ENCODE measurements at places on chromosomes 16 and 17.

DNA sequence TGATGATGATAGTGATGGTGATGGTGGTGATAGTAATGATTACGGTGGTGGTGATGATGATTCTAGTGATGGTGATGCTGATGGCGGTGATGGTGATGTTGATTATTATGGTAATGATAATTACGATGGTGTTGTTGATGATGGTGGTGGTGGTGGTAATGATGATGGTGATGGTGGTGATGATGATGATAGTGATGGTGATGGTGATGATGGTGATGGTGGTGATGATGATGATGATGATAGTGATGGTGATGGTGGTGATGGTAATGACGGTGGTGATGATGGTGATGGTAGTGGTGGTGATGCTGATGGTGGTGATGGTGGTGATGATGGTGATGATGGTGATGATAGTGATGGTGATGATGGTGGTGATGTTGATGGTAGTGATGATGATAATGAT, 370.0 kb downstream of the CDH13 start:
- DNase-seq, result no peak

- DNase-seq, result no peak
Observed at GRCh38 chr17:66781135-66781534, 53.8 kb upstream of the CACNG5 start.

- DNase-seq, result no peak
Observed at GRCh38 chr16:57589374-57589773, 39.1 kb upstream of the ADGRG1 start.

GRCh38 chr16:3059041-3059722, 6.3 kb upstream of the IL32 start:
- DNase-seq, result peak; percentile 65

DNA sequence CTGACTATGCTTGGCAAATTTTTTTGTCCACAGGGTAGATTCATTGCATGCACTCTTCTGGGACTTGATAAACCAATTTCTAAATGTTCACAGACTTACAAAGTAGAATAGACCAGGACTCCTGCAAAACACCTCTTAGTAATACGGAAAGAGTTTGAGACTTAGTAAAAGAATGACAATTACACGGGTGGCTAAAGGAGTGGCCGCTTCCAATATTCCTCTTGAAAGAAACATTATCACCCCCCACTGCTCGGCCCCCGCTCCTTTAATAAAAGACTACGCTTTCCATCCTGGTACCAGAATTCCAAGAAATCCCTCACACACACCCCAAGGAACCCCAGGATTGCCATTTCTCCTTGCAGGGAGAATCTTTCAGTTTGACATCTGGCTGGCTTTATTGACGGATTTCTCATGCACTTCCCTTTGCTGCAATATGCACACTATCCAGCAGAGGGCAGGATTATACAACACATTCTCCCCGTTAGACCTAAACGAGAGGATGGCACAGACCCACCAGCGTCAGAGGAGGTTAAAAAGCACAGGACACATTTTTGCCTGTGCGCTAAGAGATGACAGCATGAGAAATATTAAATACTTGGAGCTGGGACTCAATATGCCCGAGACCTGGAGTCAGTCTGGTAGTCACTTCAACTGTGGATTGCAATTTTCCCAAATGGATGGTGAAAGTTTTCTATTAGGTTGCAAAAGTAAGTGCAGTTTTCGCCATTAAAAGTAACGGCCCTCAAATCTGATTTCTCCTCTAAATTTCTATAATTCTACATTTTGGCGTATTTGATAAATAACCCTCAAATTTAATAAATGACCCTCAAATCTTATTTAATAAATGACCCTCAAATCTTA, 46.6 kb upstream of the NUDT7 start:
- peak; percentile 52 for DNase-seq

- no peak for DNase-seq
Observed at GRCh38 chr16:19861811-19862327, 22.8 kb downstream of the GPRC5B start.

GRCh38 chr16:31088459-31089183, at the start of gene PRSS53:
TSS of gene PRSS53 (minus strand) at chr16:31088943. CDS start at chr16:31088809, 134 bp downstream.
- DNase-seq, result no peak

- DNase-seq, result no peak
Observed at GRCh38 chr16:66515596-66516508, 34.1 kb downstream of the TK2 start.

DNA sequence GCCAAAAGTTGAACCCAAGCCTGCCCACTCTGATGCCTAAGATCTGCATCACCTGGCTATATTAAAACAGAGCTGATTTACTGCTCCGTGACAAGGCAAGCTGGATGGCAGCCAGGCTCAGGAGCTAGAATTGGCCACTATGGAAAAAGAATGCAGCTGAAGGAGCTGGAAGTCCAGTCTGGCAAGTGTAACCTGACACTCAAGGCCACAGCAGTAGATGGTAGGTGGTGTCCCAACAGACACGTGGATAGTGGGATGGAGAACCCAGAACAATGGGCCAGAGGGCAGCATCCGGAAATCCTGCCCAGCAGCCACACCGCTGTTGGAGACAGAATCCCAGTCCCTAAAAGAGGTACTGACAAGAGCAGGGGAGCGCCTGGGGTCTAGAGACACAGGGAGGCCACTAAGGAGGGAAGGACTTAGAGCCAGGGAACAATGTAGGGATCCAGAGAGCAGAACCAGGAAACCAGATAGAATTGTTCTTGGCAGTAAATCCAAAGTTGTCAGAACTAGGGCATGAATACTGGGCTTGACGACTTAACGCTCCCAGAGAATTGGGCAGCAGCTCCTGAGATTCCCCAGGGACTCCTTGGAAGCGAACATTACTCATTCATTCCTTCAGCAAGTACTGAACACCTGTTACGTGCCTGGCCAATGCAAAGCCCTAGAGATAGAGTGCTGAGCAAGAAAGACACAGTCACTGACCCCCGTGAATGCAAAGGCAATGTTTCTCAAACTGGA, 85.7 kb downstream of the CDYL2 start:
- no peak for DNase-seq

- DNase-seq, result no peak
Observed at GRCh38 chr16:85833219-85833920, 33.9 kb downstream of the COX4I1 start.

- DNase-seq, result no peak
Observed at GRCh38 chr17:17453088-17453487, 23.7 kb upstream of the MED9 start.

DNA sequence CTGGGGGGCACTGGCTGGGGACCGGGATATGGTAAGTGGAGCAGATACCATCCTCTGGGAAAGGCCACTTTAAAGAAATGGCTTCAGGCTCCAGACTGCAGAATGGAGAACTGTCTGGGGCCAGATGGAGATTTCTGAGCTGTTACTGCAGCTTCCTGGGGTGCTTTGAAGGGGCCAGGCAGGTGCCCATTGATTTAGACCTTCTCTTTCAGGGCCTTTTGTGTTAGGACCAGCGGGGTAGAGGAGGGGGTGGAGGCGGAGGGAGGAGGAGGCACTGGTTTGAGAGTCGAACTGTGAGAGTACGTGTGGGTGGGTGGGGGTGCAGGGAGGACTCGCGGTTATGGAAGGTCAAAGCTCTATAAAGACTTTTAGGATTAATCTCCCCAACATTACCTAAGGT, 11.4 kb downstream of the NECAB2 start:
- DNase-seq, result no peak

- no peak for DNase-seq
Observed at GRCh38 chr16:2037115-2037514, 10.4 kb downstream of the NHERF2 start.

GRCh38 chr17:1995907-1996799, 29.0 kb downstream of the RTN4RL1 start:
- no peak for DNase-seq

DNA sequence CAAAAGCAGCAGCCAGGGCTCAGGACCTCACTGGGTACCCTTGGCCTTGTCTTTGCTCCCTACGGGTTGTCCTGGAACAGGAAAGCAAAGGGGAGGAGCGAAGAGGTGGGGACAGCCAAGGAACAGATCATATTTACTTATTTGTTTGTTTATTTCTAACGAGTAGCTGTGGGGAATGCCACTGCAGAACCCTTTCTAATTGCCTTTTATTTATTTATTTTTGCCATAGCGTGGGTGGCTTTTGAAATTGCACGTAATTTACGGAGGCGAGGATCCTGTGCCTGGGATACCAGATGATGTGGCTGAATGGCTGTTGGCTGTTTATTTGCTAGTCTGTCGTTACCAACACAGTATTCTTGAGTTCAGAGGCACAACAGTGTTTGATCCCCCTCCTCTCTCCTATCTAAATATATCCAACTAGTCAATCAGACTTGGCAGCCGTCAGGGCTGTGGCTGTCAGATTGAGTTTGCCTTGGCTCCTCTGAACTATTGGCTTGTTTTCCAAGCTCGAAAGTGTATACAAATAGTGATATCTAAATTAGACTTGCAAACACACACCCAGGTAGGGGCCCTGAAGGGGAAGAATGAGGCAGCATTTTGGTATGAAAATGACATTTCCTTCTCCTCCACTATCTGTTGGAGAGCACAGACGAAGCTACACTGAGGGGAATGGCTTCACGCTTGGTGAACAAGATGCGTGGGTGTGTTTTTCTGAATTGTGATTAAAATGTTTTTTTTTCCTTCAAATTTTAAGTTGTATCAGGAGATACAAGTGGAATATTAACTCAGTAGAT, 110.4 kb downstream of the MSI2 start:
- DNase-seq, result no peak

DNA sequence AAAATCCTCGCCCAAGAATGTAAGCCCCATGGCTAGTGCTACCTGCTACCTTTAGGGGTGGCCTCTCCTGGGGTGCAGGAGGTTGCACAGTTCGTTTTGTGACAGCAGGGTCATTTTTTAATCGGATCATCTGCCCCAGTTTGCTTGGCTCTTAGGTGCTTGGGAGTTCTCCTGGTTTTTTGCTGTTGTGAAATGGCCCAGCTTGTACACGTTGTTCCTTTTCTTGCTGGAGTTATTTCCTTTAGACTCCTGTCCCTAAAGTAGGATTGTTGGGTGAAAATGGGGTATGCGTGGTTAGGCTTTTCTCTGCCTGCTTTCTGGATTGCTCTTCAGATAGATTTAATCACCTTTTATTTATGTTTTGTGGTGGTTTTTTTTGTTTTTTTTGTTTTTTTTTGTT, 25.8 kb downstream of the ABCC1 start:
- DNase-seq, result no peak

GRCh38 chr16:79468121-79468552, 132.4 kb downstream of the MAF start:
- no peak for DNase-seq

GRCh38 chr17:78307887-78308638, 51.8 kb downstream of the SOCS3 start:
- no peak for DNase-seq

DNA sequence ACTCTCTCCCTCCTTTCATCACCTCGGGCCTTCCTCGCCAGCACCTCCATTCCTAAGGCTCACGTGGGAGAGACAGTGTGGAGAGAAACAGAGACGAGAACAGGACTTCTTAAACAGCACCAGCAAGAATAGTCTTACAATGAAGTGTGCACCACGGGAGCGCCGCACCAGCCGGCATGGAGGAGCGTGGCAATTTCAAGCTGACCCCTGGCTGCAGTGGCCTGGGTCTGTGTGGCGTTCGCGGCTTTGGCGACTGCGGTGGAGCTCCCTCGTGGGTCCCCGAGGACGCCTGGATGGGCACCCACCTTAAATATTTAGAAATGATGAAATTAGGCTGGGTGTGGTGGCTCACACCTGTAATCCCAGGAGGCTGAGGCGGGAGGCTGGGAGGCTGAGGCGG, 20.5 kb upstream of the MED9 start:
- no peak for DNase-seq

- DNase-seq, result no peak
Observed at GRCh38 chr16:57486858-57487834, 853 bp upstream of the DOK4 start.

DNA sequence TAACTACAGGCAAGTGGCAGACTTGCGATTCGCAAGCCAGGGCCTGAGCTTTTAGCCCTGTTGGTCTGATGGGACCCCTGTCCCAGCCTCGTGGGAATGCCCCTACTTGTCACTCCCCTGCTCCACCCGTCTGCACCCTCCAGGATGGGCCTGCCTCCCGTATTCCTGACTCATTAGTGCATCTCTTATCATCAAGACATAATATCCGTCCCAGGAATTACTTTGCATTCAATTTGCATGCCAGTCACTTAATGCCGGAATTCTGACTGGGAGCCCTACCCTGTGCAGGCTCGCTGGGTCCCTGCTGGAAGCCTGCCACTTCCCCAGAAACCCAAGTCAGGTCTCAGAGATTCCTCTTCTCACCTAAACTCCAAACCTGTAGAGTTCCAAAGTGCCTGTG, 3.3 kb downstream of the PRSS53 start:
- no peak for DNase-seq

DNA sequence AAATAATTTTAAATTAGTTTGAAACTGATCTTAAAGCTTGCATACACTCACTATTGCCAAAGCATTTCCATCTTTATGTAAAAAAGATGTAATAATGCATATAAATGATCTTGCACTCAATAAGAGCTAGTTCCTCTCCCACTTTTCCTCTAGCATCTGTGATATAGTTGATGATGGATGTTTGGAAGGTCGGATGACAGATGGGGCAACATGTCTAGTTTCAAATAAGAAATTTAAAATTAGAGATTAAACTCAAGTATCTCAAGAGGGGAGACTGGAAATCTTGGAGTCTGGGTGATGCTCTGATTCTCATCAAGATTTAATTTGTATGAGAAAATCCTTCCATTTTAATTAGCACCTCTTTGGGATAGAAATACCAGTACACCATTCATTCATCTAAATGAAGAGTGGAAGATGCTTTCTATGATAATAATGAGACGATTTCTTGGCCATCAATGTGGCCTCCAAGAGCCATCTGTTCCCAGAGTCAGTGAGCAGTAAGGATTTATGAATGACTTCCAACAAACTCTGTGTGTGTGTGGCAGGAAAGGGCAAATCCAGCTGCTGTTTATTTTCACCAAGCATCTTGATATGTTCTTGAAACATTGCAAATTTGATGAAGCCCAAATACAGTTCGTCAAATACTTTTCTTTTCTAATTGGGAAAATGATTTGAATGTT, 616.3 kb upstream of the CDH8 start:
- DNase-seq, result no peak

GRCh38 chr17:67266496-67266895, 21.5 kb upstream of the HELZ start:
- no peak for DNase-seq

DNA sequence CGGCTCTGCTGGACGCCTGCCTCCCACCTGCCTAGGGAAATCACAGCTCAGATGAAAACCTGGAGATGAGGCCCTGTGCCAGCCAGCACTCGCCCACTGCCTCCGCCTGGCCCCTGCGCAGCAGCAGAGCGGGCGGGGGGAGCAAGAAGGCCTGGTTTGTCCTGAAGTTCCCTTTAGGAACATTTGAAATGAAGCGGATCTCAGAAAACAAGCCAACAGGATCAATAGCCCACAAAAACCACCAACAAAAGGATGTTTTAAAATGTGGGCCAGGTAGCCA, 48.0 kb downstream of the RBFOX3 start:
- no peak for DNase-seq

- no peak for DNase-seq
Observed at GRCh38 chr16:73093146-73094144, 45.5 kb upstream of the ZFHX3 start.

Data from AG09319 (cell line).